Stimulated activated CD8-positive, alpha-beta memory T cell treated with anti-CD3 and anti-CD28 coated beads, Interleukin-7, amount 100 ng/mL, for 48 hours (primary cell): ENCODE measurements at places on chromosomes 3 and 15.

- no peak for DNase-seq
Observed at GRCh38 chr3:135987661-135988060, 22.1 kb downstream of the PPP2R3A start.

GRCh38 chr3:184889312-184889904, 77.4 kb downstream of the VPS8 start:
- no peak for DNase-seq

- DNase-seq = no peak
Observed at GRCh38 chr3:42704136-42704841, 1.7 kb upstream of the HHATL start.

- DNase-seq = no peak
Observed at GRCh38 chr3:27657871-27658270, 64.3 kb downstream of the EOMES start.

GRCh38 chr3:73611176-73611575, 13.6 kb downstream of the PDZRN3 start:
- no peak for DNase-seq

DNA sequence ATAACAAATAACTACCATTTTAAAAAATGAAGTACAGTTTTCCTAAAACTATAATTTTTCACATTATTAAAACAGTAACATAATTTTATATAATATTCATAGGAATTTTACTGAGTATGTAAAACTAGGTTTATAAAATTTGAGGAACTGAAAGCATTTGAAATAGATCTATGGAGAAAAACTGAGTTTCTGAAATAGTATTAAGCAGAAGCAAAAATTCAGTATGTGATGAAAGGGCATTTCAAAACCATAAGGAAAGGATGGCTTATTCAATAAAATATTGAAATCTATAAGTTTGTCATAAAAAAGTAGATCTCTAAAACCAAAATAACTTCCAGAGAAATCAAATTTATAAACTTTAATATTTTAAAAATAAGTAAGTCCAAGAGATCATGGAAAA, 53.4 kb downstream of the GBE1 start:
- DNase-seq = no peak

DNA sequence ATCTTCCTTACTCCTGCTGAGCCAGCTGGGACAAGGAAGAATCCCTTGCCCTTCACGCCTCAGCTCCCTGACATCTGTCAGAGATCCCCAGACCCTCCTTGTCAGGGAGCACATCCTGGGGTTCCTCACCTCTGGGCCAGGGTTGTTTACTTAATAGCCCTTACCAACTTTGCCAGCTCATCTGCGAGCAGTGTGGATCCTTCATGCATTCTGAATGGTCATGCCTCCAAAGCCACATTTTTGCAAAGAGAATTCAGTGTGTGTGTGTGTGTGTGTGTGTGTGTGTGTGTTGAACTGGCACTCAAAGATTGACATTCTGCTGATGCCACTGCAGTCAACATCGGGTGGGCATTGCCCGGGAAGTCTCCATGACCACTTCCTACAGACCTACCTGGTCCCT, 112.6 kb downstream of the SLC49A4 start:
- DNase-seq = no peak

DNA sequence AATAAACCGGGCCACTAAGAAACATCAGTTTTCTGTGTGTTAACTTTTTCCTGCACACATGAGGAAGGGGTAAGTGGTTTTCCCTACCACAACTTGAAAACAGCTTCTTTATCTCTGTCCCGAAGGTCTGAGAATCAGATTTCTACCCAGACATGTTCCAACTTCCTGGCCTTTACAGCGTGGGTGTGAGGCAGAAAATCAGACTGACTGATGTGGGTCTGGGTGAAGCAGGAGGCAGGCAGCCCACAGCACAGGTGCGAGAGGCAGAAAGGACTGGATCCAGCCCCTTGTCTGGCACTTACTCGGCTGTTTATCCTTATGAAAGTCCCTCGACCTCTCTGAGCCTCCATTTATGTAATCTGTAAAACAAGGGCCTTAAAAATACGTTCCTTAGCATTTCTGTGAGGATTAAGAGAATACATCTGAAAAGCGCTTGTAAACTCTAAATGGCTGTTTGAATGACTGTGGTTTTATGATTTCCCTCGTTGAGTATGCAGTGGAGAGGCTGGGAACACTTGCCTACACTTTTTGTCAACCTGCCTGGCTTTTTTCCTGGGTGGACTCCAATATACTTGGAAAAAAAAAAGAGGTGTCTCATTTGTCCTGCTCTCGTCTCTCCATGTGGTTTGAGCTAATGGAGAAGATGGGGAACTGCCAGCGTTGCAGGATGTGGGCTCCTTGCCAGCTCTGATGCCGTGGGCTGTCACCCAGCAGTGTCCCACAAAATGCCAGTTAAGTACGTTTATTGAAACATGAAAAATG, 3.1 kb downstream of the AGBL1 start:
- no peak for DNase-seq

- no peak for DNase-seq
Observed at GRCh38 chr15:93017526-93017925, 71.5 kb downstream of the RGMA start.

GRCh38 chr3:71542521-71543370, 40.8 kb downstream of the FOXP1 start:
- no peak for DNase-seq

DNA sequence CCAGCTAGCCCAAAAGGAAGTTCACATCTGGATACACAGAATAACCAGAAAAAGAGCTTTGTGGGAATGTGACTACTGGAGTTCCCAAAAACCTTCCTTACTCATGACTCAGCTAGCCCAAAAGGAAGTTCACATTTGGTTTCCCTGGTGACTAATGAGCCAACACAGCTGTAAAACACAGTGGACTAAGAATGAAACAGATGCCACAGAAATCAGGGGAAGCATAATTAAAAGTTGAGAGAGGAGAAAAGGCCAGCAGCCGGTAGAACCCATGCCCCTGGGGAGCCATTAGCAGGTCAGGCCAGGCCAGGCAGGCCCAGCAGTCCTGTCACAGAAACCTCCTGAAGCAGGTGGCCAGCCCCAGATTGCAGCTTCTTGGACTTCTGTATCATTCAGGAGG, 130.3 kb downstream of the GHSR start:
- no peak for DNase-seq

GRCh38 chr3:41064526-41064925, 134.8 kb upstream of the CTNNB1 start:
- no peak for DNase-seq

DNA sequence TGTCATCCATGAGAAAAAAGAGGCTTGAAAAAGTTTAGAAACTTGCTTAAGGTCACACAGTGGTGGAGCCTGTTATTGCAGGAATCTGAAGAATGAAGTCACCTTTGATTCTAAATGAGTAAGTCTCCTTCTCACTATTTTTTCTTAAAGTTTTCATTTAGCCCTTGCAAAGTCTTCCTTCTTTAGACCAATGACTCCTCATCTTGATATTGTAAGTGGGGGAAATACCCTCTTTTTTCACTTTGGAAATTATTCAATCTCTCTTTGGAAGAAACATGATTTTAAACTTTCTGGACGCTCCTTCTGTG, 787 bp upstream of the SLMAP start:
- DNase-seq = no peak

DNA sequence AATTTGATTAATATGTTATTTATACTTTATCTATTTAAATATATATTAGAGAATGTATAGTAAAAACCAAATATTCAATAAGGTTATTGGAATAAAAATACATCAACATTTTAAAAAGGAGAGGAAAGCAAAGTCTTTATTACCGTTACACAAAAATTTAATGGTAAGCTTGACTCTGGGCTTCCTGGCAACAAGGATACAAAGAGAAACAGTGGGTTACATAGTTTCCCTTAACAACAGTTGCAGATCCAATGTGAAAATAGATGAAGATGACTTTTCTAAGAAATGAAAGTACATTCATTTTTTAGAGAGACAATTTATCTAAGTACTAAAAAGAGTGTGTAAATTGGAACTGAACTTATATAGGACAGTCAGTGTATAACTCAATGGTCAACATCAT, 6.0 kb upstream of the PHLDB2 start:
- DNase-seq = no peak
